Activated T-cell treated with anti-CD3 and anti-CD28 coated beads, Interleukin-2, amount 50 U/mL, for 24 hours (primary cell): ENCODE measurements at places on chromosomes 5 and 9.

DNA sequence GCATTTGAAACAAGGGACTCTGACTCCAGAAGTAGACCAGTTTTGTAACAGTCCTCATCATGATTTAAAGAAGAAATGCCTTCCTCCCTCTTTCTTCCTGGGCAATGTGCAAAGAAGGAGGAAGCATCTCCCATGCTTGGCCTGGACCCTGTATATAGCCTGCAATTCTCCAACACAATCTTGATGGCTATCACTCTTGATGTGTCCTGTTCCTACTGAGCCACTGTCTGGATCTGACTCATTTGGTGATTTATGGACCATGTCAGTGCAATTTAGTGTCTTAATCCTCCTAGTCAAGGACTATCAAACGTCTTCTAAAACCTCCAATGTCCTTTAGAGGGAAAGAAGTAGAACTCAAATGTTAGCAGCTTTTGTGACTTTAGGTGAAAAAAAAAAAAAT is 697.3 kb downstream of the TLR4 start:
- no peak overlapping the region for H3K4me3 ChIP-seq
- no peaks in the 10 kb centered on the region for H3K27me3 ChIP-seq
- H3K36me3 ChIP-seq: no peaks in the 10 kb centered on the region
- DNase-seq: no peak
- no peak overlapping the region for H3K27ac ChIP-seq
- no peaks in the 10 kb centered on the region for H3K4me1 ChIP-seq

DNA sequence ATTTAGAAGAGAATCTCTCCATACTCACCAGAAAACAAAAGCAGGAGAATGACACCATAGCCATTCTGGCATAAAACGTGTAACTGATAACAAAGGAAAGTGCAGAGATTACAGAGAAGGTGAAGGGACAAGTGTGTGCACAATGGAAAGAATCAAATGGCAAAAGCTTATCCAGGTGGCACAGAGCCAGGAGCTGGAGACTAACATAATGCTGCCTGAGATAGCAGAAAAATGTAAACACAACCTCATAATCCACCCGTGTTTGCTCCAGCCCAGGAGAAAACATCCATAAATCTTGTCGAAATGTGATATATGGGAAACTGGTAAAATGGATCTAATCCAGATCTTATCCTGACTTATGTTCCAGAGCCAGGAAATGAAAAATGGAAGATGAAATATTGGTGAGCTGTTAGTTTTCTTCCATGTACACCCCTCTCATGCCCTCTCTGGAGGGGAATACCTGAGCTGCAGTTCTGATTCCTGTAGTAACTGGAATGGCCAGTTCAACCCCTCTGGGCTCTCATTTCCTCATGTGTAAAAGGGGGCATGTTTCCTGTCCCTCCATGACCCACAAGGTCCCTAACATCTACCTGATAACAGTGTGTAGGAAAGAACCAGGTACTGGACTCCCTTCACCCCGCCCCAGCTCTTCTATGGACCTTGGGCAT is 212.3 kb upstream of the DAPK1 start:
- no peaks in the 10 kb centered on the region for H3K36me3 ChIP-seq
- no peak overlapping the region for H3K4me3 ChIP-seq
- H3K27ac ChIP-seq: no peak overlapping the region

DNA sequence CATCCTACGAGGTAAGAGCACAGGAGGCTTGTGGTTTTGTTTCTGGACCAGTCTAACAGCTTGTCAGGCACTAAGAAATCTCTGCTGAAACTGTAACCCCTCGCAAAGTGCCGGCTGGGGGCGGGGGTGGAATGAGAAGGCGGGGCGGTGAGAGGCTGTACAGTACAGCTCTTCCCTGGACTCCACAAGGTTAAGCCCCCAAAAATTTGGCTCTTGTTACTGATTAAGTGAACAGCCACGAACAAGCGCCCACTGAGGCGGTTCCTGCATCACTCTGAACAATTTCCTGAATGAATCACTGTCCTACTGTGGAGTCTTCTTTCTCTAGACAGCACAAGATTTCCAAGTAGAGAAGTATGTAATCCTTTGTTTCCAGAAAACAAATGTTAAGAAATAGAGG is 6.8 kb downstream of the FBP2 start:
- H3K27me3 ChIP-seq: peaks cover 44% of the 10 kb centered on the region
- no peak overlapping the region for H3K4me3 ChIP-seq
- H3K4me1 ChIP-seq: peaks cover 28% of the 10 kb centered on the region
- no peak overlapping the region for H3K27ac ChIP-seq

DNA sequence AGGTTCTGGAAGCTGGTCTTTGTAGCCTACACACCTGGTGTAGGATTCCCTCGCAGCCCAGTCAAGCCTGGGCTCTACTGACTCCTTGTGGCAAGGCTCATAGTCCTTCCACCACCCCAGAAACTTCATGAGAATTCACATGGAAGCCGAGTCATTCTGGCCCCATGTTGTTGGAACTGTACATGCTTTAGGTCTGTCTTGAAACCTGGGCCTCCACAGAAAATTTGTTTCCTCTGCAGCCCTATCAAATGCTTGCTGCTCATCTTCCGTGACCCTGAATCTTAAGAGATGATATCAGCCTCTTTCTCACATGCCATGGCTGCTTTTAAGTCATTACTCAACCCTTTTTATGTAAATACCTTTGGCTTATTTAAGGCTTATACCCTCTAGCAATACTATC is 113.4 kb upstream of the GRHPR start:
- peaks cover 60% of the 10 kb centered on the region for H3K36me3 ChIP-seq
- H3K4me1 ChIP-seq: peaks cover 9% of the 10 kb centered on the region
- no peaks in the 10 kb centered on the region for H3K27me3 ChIP-seq

DNA sequence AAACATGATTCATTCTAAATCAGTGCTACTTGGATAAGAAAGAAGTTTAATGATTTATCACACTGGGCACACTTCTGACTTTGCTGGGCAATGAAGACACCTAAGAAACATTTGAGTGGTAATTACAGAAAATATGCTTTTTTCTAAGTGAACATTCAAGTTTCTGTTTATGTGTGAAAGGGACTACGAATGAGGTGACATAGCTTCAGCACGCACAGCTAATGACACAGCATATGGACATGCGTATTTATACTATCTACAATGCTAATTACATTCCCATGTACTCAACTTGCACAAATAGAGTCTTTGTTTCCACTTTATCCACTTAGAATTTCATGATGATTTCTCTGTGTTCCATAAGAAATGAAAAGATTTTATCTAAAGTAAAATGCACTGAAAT is 40.6 kb downstream of the FREM1 start:
- no peaks in the 10 kb centered on the region for H3K36me3 ChIP-seq
- H3K27ac ChIP-seq: no peak overlapping the region
- no peak overlapping the region for H3K4me3 ChIP-seq
- H3K4me1 ChIP-seq: no peaks in the 10 kb centered on the region
- DNase-seq: no peak

GRCh38 chr5:39396843-39397242 is 27.9 kb downstream of the DAB2 start:
- H3K27me3 ChIP-seq: no peaks in the 10 kb centered on the region
- H3K36me3 ChIP-seq: no peaks in the 10 kb centered on the region

DNA sequence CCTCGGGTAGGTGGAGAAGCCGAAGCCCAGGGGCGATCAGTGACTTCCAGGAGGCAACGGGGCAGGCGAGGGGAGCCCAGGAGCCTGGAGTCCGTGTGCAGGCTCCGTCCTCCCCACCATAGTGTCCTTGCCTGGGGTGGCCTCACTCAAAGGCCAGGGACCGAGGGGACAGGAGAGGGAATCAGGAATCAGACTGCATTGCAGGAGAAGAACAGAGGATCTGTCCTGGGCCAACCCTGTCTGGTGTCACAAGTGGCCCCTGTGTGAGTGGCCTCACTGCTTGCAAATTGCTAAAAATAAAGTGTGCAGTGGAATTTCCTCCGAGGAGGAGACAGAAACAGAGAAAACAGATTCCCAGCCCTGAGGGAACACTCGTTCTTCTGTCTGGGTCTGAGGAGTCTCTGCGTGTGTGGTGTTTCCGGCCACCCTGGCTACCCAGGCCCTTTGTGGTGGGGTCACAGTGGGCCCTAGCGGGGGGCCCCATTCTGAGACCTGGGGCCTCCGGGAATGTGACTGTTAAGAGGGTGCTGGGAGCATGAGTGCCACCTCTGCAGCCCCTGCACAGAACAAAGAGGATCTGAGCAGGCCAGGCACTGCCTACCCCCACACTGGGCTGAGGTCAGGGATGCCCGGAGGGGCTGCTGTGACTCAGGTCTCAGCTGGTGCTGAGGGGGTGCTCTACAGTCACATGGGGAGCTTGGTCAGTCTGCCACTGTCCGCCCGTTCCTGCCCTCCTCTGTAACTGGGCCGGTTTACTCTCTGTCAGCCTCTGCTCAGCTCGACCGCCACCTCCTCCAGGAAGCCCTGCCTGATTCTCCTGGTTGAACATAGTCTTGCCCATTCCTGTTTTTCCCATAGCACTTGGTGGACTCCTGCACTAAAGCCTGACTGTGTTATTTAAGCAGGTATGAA is 7.4 kb downstream of the TRAF1 start:
- peak overlapping the region; percentile 98 for H3K27ac ChIP-seq
- no peaks in the 10 kb centered on the region for H3K27me3 ChIP-seq
- peak; percentile 32 for DNase-seq

- H3K4me1 ChIP-seq: no peaks in the 10 kb centered on the region
- H3K27me3 ChIP-seq: no peaks in the 10 kb centered on the region
- no peak overlapping the region for H3K4me3 ChIP-seq
- H3K36me3 ChIP-seq: peaks cover 96% of the 10 kb centered on the region
Observed at GRCh38 chr5:150368526-150368925, 11.0 kb downstream of the TCOF1 start.

DNA sequence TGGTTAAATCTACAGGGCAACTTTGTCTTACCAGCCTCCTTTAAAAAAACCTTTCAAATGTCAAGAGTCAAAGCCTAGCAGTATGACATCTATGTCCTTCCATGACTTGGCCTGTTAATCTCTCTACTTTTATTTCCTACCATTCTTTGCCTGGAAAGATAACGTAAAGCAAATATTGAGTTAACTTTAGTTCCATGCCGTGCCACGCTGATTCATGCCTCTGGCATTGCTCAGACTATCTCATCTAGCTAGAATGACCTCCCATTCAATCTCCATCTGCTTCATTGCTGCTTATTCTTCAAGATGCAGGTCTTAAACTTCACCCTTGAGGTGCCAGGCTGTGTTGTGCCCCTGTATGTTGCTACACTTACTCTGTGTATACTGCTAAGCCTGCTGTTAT is 729.8 kb downstream of the EFNA5 start:
- no peaks in the 10 kb centered on the region for H3K4me1 ChIP-seq
- no peak for DNase-seq
- H3K27ac ChIP-seq: no peak overlapping the region
- H3K4me3 ChIP-seq: no peak overlapping the region
- no peaks in the 10 kb centered on the region for H3K36me3 ChIP-seq

DNA sequence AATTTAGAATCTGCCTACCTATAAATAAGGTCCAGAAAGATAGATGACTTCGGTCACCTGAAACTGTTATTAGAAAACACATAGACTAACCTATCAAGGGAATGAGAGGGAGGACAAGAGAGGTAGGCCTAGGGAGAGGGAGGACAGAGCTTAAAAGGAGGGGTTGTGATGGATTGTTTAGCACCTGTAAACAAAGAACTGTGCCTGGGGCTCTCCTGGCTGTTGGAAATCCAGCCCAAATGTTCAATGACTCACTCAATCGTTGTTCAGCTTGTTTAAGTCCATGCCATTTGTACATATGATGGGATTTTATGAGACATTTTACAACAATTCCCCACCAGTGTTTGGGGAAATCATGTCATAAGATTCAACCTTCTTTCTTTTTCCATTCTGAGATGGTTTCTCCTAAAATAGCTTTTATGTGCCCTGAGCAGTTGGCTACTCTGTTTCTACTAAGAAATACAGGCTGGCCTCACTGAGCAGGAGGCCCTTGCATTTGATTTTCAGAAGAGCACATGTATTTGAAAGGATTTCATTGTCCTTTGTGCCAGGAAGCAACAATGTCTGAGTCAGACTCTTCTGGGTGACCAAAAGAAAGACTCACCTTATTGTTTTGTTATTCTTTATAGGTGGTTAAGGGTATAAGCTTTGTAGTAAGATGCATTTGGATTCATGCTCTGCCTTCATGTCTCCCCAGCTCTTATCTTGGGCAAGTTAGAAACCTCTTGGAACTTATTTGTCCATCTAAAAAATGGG is 48.2 kb upstream of the GPR151 start:
- DNase-seq: no peak
- peaks cover 6% of the 10 kb centered on the region for H3K27me3 ChIP-seq
- peaks cover 5% of the 10 kb centered on the region for H3K4me1 ChIP-seq

DNA sequence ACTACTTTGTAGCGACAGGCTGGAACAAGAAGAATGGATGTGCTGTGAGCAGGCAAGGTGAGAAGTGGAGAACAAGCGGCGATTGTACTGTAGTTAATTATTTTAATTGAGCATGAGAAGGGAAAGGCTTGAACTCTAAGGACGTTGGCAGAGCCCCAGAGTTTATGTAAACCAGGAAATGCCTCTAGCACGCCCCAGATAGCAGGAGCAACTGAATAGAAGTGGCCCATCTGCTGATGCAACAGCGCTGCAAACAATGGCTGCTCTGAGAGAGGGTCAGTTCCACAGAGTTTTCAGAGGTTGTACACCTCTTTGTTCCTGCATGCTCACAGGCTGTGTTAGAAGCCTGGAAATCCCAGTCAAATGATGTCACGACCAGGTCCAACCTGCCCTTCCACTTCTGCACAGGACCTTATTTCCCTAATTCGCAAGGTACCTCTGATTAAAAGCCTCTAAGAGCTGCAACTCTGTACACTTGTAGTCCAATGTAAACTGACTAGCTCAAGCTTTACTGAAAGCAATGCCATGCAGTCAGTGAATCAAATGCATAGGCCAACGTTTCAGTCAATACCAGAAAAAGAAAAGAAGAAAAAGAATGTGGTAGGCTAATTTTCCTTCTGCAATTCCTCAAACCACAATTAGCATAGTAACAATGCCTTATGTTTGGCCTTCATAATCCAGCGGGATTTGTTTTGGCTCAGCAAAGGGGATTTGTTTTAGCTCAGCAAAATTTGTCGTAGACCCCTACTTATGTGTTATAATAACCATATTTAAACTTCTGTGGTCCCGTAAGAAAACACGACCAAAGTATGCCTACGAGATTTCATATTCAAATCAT is 119.6 kb upstream of the RETREG1 start:
- no peak overlapping the region for H3K4me3 ChIP-seq
- no peak overlapping the region for H3K27ac ChIP-seq
- peaks cover 25% of the 10 kb centered on the region for H3K27me3 ChIP-seq
- no peaks in the 10 kb centered on the region for H3K36me3 ChIP-seq
- DNase-seq: no peak
- no peaks in the 10 kb centered on the region for H3K4me1 ChIP-seq

DNA sequence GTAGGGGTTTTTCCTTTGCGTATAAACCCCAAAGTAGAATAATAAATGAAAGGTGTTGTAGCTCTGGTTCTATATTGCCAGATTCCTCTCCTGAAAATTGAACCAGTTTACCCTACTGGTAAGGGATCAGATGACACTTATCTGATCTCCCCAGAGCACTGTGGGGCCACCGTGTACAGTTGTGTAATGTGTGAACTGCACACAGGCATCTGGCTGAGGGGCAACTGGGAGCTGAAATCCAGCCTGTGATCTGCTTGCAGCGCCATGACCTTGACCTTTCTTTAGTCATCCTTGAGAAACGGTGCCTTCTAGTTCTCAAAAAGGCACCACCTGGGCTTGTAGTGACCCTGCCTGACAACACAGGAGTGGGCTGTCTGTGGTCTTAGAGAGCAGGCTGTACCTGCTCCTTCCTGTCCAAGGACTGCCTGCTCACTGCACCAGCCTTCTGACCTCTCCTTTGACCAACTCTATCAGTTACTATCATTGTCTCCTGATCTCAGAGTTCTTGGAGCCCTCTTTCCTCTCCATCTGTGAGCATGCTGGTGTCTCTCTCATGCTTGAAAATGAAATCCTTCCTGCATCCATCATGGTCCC is 40.2 kb downstream of the PDE6A start:
- no peak overlapping the region for H3K4me3 ChIP-seq
- peaks cover 18% of the 10 kb centered on the region for H3K27me3 ChIP-seq
